NCI-H2171 (cell line): ENCODE measurements at places on chromosomes 1 and 21.
A peak's percentile ranks its signal among the peaks of the same experiment; 100 is the strongest.

- DNase-seq, result no peak
Observed at GRCh38 chr1:70656361-70656760, 245.3 kb downstream of the CTH start.

GRCh38 chr1:187153047-187153446 is 324.3 kb downstream of the PLA2G4A start:
- no peak for DNase-seq

DNA sequence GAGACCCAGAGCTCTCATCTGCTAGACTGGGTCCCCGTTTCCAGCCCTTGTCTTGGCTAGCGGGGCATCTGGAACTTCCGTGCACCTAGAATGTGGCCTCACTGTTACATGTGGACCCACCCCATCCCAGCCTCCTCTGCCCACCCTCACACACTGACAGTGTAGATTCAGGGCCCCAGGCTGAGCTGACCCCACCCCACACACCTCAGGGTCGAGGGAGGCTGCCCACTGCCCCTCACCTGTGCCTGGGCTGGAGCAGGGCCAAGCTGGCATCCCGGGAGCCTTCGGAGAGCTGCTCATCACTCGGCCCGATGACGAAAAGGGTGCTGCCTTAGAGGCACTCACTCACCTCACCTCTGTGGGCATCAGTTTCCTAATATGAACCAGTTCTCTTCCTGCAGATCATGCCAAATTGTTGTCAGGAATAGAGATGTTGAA is 11.1 kb downstream of the ACOT11 start:
- no peak for DNase-seq

DNA sequence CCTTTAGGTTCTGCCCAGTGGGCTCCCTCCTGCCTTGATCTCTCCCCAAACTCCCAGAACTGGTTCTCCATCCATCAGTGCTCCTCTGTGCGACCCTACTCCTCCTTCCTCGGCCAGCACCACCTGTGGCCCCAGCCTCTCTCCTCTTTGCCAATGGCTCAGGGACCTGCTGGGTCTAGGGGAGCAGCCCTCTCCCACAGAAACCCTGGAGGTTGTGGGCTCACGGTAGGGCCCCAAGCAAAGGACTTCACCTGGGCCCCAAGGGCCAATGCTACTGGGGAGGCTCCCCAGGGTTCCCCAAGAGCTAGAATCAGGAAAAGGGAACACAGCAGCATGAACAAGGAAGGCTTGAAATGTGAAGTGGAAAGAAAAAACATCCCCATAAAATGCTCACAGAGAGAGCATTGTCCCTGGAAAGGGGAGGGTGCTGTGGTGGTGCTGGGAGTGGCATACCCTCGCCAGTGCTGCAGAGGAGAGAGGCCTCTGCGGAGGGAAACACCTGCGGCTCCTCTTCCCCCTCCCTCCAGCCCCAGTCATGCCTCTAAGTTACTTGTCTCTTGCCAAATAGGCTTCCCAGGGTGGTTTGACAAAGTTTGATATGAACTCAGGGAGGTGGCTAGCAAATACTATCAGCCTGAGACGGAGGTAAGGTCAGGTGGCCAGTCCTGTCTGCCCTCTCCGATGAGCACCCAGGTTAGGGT is 2.5 kb downstream of the TMEM63A start:
- DNase-seq, result no peak

DNA sequence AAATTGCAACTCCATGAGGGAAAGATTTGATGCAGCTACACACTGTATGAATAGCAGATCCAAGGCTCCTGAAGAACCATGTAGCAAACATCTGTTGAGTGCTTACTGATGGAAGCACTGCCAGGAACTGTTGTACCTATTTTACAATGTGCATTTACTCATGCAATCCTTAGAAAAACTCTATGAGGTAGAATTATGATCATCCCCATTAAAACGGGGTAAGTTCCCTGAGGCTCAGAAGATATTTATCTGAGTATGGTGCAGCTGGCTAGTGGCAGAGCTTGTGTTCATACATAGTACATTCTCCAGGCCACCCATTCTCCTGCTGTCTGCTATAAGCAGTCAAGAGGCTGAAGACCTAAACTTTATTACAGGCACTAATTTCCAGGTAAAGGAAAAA is 54.4 kb upstream of the C8B start:
- DNase-seq, result no peak

GRCh38 chr1:36725151-36725550 is 242.4 kb upstream of the CSF3R start:
- no peak for DNase-seq

- DNase-seq, result no peak
Observed at GRCh38 chr1:90964444-90965035, 57.3 kb downstream of the ZNF644 start.

DNA sequence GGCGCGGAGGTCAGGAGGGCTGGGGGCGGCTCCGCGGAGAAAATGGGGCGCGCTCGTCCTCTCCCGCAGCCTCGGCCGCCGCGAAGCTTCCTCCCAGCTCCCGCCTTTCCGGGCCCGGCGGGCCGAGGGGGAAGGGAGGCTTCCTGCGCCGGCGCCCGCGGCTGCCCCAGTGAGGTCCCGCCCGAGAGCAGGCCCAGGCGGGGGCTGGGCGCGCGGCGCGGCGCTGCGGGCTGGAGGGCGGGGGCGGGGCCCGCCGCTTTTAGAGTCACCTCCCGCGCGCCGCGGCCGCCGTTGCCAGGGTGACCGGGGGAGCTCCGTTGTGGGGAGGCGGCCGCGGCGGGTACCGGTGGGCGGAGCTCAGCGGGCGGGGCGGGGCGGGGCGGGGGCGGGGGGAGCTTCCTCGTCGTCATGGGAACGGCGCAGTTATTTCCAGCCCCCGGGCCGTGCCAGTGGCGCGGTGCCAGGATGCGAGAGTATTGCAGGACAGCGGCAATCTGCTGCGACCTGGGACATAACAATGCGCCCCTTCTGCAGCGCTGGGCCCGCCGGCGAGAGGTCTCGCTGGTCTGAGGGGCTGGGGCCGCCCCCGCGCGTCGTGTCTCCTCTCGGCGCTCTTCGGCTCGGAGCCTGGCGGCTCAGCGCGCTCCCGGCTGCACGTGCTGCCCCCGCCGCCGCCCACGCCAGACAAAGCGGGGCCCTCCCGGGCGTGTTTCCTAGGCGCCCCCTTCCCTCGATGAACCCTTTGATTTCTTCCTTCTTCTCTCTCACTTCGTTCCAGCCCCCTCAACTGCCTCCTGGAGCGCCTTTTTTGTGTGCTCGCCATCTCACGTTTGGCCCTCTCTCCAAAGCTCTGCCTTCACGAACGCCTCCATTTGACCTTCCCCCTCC is 16.9 kb downstream of the IER5 start:
- DNase-seq, result peak; percentile 91

GRCh38 chr1:245334827-245335490 is 180.2 kb downstream of the KIF26B start:
- DNase-seq, result no peak

DNA sequence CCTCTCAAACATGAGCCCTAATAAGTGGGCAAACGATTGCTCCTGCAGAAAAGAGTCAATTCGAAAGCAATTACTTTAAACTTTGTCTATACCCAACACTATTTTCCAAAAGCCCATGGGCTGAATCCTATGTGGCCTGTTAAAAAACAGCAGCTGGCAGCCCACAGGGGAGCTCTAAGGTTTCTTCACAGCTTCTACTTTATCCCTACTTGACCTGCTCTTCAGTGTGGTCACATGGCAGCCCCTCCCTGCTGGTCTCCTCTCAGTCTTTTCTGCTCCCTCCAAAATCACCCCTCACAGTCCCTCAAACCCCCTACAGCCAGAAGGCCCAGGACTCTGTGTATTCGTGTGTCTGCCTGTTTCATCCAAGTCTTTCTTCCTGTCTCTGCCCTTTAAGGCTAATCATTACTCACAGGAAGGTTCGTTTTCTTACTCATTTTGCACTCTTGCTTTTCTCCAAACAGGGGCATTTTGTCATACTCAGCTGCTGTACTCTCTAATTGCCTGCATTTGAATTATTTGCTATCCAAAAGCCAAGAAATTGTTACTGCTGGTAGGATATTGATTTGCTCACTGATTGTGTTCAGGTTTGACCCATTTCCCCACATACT is 62.4 kb upstream of the FAM3B start:
- no peak for DNase-seq

GRCh38 chr1:234507089-234507488 is 28.1 kb upstream of the TARBP1 start:
- no peak for DNase-seq

- no peak for DNase-seq
Observed at GRCh38 chr1:46703927-46704641, 14.8 kb downstream of the EFCAB14 start.

DNA sequence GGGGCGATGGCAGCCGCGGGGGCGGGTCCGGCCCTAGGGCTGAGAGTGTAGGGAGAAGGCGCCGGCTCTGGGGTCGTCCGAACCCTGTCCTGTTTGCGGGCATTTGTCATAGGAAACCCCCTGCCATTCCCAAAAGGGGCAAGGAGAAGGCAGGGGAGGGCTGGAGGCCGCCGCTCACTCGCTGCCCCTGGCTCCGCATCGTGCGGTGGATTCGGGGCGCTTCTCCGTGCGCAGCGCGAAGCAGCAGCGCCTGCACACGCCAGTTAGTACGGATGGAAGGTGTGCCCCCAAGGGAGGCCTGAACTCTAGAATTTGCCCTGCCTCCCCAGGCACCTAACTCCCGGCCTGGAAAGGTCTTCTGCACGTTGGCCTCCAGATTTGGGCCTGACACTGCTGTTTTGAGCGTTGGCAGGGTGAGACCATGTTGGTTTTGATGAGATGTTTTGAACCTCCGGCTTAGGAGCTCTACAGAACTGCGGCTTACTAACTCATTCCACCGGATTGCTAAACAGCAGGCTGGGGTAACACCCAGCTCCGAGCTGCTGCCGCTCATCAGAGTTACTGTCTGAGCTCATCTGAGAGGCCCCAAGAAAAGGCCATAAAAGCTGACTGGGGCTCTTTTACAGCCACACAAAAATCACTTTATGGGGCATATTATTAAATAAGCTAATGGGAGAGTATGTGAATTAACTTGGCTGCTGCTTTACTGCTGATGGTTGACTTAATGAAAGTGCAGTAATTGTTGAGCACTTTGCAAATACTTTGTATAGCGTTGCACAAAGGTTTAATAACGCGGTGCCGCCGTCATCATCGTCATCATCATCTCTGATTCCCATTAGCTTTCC is 987 bp downstream of the GPR137B start:
- DNase-seq, result no peak

DNA sequence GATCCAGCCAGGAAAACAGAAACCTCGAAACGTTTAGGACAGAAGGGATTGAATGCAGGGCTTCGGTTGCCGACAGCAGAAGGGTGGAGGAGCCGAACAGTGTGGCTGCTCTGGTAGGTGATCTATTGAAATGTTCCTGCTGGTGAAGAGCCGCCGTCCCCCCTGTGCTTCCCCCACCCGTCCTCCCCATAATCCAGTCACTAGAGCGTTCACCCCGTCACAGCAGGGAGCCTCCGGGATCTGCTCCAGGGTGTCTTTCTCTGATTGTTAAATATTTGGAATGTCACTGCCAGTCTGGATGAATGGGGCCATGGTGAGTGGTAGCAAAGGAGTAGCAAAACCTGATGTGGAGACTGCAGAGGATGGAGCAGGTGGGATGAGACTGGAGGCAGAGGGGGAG is 255.1 kb upstream of the CSF3R start:
- DNase-seq, result no peak

DNA sequence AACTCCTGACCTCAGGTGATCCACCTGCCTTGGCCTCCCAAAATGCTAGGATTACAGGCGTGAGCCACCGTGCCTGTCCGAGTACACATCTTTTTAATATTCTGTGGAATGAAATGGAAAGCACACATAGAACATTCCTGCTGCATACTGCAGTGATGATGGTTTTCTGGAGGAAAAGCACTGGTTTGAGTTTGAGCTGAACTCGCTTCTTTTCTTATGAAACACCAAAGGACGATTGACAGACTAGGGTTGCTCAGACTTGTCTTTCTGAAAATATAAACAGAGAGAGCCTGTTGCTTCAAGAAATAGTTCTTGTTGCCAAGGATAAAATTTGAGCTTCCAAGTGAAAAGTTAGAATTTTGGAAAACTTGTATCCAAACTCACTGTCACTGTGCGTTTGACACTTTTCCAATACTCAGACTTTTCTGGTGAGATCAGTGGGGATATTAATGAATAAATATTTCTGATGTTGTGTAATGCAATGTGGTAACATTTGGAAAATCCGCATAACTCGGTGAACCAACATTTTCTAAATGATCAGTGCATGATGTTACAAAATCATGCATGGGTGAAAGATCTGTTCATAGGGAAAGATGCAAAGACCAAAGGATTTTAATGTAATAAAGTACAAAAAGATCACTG is 15.0 kb upstream of the ERMAP start:
- no peak for DNase-seq

DNA sequence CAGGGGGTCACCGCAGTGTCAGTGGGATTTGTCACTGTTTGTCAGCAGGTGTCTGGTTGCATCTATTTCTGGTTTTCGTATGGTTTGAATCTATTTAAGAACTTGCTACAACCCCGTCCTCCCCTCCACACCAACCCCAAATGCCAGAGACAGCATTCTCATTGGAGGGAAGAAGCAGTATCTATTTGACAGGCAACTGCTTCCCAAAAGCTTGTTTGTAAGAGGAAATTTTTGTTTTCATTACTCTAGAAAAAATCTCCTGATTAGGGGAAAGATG is 54.4 kb downstream of the NR5A2 start:
- DNase-seq, result no peak

- no peak for DNase-seq
Observed at GRCh38 chr1:51642739-51643142, 25.8 kb downstream of the OSBPL9 start.

GRCh38 chr1:87404296-87404695 is 75.6 kb downstream of the LMO4 start:
- no peak for DNase-seq

GRCh38 chr1:53319296-53320101 is 8.4 kb downstream of the LRP8 start:
- peak; percentile 94 for DNase-seq

DNA sequence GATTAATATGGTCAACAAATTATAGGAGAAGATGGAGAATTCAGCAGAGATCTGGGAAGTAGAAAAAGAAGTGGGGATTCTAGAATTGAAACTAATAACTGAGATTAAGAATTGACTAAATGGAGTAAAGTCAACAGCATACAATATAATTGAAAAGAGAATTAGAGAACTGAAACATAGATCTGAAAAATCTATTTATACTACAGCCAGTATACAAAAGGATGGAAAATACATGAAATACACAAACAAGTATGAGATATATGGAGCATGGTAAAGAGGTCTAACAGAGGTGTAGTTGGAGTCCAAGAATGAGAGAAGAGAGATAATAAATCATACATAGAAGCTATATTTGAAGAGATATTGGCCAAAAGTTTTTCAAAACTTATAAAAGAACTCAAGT is 235.2 kb downstream of the FGGY start:
- DNase-seq, result no peak

DNA sequence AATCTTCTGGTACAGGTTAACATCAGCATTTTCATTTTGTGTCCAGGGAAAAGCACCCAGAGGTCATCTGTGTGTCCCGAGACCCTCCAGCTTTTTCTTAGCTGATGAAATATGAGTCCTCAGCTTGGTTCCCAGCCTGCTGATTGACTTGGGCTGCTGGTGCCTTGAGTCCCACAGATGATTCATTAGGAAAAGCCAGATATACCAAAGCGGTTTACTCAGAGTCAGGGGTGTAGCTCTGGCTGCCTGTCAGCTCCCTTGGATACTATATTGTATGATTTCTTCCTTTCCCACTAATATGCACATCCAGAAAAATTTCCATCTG is 43.7 kb upstream of the MAB21L3 start:
- DNase-seq, result no peak

GRCh38 chr1:202553560-202554038 is 156.7 kb downstream of the SYT2 start:
- DNase-seq, result no peak

- no peak for DNase-seq
Observed at GRCh38 chr1:159088050-159088449, 11.5 kb upstream of the AIM2 start.

GRCh38 chr1:8222789-8223188 is 95.1 kb upstream of the SLC45A1 start:
- DNase-seq, result peak; percentile 69
